Ammon's horn (tissue), 1 donor: ENCODE measurements at places on chromosomes 1 and 21.

- no peak for DNase-seq
Observed at GRCh38 chr1:200866521-200866920, 6.3 kb upstream of the GPR25 start.

DNA sequence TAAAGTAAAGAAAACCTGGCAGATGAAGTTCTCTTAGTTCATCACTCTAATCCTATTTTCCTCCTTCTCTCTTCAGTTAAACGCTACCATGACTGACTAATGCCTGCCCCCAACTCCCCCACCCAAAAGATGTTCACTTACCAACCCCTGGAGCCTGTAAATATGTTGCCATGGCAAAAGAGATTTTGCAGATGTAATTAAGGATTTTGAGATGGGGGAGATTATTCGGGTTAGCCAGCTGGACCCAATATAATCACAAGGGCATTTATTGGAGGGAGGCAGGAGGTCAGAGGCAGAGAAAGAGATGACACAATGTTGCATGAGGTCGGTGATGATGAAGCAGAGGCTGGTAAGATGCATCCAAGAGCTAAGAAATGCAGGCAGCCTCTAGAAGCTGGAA is 69.3 kb upstream of the PPP2R5A start:
- DNase-seq = no peak

GRCh38 chr21:32144851-32145250 is 134.0 kb downstream of the MIS18A start:
- DNase-seq = no peak

- DNase-seq = no peak
Observed at GRCh38 chr1:63937461-63938022, 163.7 kb downstream of the ROR1 start.

DNA sequence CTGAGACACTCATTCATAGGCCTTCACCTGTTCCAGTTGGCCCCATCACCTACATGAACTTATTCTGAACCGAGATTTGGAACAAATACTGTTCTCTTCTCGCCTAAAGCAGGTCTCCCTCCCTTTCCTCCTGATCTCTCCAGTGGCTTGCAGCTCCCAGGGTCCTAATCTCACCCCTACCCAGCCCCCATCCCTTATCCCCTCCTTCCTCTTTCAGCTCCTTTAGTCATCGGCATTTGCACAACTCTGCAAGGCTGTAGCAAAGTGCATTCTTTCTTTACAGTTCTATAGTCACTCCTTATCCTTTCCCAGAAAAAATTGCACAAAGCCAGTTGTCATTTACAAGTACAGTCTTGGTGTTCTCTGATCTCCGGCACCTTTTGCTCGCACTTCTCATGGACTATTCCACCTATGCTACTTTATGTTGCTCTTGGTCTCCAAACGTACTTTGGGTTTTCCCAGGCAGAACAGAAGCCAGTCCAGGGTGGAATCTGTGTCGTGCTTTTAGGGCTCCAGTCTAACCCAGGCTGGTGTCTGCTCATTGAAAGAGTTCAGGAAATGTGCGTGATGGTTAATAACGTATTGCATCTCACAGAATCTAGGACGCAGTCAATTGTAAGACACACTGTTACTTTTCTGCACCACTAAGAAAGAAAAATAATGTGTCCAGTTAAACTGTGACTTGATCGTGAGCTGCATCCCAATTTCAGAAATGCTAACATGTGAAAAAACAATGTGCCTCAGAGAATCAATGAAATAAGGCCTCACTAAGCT is 965 bp downstream of the ABCA4 start:
- no peak for DNase-seq

DNA sequence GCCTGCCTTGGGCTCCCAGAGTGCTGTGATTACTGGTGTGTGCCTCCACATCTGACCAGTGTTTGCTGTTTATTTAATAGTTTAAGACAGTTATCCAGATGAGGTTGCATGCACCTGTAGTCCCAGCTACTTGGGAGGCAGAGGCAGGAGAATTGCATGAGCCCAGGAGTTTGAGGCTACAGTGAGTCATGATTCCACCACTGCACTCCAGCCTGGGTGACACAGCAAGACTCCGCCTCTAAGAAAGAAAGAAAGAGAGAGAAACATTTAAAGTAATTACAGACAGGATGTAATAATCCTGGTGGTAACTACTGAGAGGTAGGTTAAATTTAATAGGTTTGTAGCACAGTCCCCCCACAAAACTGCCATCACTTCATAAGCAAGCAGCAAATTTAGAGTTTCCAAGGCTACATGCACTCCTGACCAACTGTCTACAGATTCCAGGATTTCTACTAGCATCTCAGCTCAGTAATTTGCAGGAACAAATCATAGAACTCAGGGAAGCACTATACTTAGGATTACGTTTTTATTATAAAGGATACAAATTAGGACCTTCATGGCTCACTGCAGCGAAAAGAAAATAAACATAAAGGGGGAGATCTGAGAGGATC is 89.6 kb downstream of the PKN2 start:
- DNase-seq = no peak

DNA sequence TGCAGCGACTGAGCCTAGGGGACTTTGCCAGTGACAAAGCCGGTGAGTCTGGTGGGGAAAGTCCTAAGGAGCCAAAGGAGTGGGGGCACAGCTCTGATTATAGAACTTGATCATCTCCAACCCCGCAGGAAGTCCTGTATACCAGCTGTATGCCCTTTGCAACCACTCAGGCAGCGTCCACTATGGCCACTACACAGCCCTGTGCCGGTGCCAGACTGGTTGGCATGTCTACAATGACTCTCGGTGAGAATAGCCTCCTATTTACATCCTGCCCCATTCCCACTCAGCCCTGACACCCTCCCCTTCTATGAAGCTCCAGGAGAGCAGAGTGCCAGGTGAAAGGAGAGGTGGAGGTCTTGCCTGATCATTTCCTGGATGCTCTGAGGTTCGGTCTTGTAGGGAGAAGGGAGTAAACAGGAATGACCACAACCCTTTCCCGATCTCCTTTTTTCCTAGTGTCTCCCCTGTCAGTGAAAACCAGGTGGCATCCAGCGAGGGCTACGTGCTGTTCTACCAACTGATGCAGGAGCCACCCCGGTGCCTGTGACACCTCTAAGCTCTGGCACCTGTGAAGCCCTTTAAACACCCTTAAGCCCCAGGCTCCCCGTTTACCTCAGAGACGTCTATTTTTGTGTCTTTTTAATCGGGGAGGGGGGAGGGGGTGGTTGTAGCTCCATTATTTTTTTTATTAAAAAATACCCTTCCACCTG is 1.2 kb upstream of the PPOX start:
- no peak for DNase-seq

- no peak for DNase-seq
Observed at GRCh38 chr1:87179851-87180519, 148.7 kb upstream of the LMO4 start.

DNA sequence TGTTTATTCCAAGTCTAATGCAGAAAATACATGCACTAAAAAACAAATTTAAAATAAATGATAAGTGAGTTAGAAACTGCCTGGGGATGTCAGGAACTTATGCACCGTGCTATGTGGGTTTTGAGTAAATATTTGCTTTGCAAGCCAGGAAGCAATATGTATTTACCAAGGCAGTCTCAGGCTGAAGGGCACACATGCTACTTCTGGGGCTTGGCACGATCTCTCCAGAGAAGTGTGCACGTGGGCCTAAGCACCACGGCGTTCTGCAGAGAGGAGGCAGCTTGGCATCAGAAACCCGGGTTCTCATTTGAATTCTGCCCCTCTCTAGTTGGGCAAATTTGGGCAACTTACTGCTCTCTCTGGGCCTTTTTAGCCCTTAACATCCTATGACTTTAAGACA is 72.6 kb upstream of the ROR1 start:
- no peak for DNase-seq

DNA sequence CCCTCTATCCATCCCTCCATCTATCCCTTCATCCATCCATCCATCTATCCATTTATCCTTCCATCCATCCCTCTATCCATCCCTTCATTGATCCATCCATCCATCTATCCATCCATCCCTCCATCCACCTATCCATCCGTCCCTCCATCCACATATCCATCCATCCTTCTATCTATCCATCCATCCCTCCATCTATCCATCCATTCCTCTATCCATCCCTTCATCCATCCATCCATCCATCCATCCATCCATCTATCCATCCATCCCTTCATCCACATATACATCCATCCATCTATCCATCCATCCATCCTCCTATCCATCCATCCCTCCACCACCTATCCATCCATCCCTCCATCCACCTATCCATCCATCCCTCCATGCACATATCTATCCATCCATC is 23.6 kb downstream of the MATN1 start:
- no peak for DNase-seq

DNA sequence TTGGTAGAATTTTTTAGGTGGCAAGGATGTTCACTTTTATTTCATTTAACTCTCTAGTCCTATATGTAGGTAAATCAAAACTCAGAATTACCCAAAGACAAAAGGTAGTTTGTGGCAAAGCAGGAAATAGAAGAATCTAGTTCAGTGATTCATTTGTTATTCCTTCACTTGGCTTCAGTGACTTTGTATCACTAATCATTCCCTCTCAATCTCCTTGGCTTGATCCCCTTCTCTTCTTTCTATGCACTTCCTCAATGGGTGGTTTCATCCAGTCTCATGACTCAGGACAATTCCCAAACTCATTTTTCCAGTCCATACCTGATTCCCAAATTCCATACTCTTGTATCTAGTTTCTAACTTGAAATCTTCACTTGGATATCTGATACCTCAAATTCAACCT is 64.9 kb downstream of the PRKACB start:
- no peak for DNase-seq
